ENCODE measurements at places on chromosomes 2 and 18. TPM values are rescaled to one million over a fixed set of nuclear protein-coding genes. Genes with fewer than 3 reads are reported as not detected.

DNA sequence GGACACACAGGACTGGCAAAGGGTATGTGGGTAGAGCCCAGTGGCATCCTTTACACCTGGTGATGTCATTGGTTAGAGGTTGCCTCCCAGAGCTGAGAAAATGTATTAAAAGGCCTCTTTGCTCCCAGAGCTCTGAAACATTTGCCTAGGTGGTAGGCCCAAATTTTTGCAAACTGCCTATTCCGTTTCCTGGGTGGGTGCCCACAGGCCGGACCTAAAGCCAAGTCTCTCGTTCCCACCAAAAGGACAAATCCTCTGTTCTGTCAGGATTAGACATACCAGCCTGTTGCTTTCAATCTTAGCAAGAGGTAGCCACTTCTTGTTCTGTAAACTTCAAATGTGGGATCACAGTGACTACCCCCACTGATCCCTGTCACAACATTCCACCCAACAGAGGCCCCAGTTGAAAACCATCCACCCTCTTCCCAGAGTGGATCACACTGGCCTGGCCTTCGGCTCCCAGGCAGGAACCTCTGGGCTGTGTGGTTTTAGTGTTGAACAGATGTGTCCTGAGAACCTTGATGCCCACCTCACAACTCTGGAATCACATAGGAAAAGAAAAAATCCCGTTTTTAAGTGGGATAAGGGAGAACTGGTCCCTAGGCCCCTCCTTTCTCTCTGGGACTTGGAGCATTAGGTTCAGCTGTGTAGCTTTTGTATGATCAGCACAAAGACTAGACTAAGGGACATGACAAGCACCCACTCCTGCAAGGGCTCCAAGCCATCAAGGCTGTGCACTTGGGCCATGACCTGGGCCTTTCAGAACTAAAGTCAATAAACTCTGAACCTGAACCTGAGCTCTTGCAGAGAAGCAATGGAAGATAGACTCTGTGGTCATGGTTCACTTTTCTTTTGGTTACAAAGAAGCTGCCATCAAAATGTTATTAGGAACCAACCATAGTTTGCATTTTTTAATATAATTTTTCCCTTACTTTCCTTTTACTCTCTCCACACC, 211.3 kb downstream of the CYP26B1 start:
- DNase-seq: no peak

TGFA gene
- polyA plus RNA-seq: 0.55 TPM

- no peak for DNase-seq
These were observed 8.3 kb upstream of the TMEM131 start for GRCh38 chr2:98004047-98004446.

GRCh38 chr2:212536817-212537725, 1.5 kb downstream of the ERBB4 start:
- no peak for DNase-seq

MBOAT2 gene
- 79.9 TPM for polyA plus RNA-seq

- DNase-seq: no peak
These were observed 679.4 kb downstream of the NUP35 start for GRCh38 chr2:183803596-183803995.

APOB gene
- 1.7 TPM for polyA plus RNA-seq

RAB6D gene
- 2.6 TPM for polyA plus RNA-seq

GAL3ST2 gene
- polyA plus RNA-seq: 0.16 TPM

NCKAP5 gene
- polyA plus RNA-seq: 3.1 TPM

GRCh38 chr2:39156107-39156506, 35.3 kb upstream of the SOS1 start:
- no peak for DNase-seq

EFR3B gene
- polyA plus RNA-seq: 4.7 TPM

PLCL1 gene
- 14.9 TPM for polyA plus RNA-seq

INO80D gene
- polyA plus RNA-seq: 10.5 TPM

SLC14A1 gene
- 4.5 TPM for polyA plus RNA-seq

TBC1D8 gene
- 44.2 TPM for polyA plus RNA-seq

DNA sequence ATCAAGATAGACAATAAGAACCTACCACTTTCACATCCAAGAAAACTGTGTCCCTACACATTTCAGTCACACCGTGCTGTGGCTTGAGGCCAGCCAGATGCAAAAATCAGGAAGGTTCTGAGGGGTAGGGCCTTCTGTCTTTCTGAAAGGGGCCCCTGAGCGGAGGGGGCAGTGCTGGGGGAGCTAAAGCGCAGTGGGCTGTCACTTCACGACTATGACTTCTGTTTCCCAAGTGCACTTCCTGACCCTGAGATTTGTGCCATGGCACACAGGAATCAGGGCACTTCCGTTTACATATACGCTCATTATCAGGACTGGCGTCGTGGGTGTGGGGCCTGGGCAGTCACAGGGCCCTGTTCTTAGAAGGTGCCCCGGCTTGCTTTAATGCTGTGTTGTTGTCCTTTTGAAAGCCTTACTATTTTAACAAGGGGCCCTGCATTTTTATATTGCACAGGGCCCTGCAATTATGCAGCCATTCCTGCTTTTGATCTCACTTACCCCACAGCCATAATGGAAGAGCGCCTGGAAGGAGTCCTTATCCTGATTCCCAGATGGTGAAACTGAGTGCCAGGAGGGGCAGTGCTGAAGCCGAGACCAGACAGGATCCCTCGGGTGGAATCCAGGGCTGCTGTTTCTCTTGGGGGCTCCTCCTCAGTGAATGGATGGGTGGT, 620 bp downstream of the NGEF start:
- DNase-seq: no peak

SPTBN1 gene
- 293 TPM for polyA plus RNA-seq

GRCh38 chr2:218781691-218782527, at the start of gene CYP27A1:
Gene CYP27A1, plus strand, starts transcription at chr2:218782147. Its CDS starts 36 bp downstream, at chr2:218782183.
- DNase-seq: no peak

DCC gene
- polyA plus RNA-seq: 9.6 TPM

DAPL1 gene
- 43.7 TPM for polyA plus RNA-seq

DNA sequence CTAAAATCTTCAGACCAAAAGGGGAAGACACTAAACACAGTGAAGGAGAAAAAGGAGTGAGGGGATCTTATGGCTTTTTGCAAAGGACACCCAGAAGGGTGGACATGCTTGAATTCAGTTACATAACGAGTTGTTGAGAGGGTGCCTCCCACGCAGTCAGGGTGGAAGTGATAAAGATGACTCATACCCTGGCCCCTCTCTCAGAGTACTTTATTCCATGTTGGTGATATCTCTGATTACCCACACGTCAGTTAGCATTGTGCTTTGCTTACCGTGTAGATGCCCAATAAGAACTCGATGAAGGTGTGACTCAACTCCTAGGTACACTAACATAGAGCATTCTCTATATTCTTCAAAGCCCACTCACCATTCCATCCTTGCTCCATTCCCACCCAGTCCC, 44.4 kb downstream of the EN1 start:
- no peak for DNase-seq

DNA sequence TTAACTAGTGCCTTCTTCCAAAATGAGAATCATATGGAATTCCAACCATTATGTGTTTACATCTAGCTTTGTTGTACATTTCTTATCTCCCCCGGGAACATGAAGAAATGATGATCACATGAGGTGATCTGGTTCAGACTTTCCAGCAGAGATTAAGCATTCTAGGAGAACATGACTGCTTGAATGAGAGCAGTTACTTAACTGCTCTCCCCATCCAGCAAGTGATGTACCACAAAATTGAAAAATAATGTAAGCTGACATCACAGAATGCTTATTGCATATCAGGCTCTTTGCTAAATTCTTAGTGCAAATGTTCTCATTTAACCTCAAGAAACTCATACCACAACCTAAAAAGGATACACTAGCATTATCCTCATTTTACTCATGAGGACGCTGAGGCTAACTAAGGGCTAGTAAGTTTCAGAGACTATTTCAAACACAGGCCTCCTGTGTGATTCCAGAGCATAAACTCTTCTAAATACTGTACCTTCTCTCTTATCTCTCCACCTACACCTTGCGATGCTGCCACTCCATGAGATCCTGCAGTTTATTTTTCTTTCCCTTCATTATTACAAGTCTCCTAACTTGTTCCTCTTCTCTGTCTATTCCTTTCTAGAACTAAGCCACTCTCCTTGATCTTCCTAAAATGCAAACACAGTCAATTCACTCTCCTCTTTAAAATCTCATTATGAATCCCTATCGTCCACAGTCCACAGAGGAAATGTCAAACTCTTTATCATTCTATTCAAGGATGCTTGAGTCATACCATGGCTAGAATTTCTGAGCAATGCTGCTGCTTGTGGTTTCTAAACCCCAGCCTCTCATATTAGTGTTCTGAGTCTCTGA, 1224.8 kb upstream of the ZEB2 start:
- DNase-seq: no peak

GRCh38 chr2:46042711-46043110, 254.5 kb upstream of the EPAS1 start:
- no peak for DNase-seq

DNA sequence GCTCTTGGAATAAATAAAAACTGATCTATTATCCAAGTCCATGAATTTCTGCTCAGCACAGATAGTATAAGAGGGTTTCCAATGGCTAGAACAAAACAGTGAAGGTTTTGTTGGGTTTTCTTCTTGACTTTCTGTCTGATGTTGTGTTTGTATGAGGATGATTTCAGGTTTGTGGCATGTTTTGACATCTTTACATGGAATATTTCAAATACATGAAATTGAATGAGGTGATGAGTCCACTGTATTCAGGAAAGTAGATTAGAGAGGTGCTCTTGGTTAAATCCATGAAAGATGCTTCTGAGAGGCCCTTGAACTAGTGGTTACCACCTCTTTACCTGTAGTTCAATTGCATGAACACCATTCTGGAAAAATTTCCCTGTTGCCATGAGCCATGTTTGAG, 84.3 kb downstream of the RAPGEF4 start:
- DNase-seq: no peak

RAD51AP2 gene
- 0.21 TPM for polyA plus RNA-seq

GRCh38 chr2:119366649-119367471, at the start of the genes C2orf76 and DBI:
Gene C2orf76, minus strand, starts transcription at chr2:119366834. Its CDS starts 26,875 bp downstream, at chr2:119339959.
Gene DBI, plus strand, starts transcription at chr2:119366977. Its CDS starts 75 bp downstream, at chr2:119367052.
- DNase-seq: peak; percentile 85

DNA sequence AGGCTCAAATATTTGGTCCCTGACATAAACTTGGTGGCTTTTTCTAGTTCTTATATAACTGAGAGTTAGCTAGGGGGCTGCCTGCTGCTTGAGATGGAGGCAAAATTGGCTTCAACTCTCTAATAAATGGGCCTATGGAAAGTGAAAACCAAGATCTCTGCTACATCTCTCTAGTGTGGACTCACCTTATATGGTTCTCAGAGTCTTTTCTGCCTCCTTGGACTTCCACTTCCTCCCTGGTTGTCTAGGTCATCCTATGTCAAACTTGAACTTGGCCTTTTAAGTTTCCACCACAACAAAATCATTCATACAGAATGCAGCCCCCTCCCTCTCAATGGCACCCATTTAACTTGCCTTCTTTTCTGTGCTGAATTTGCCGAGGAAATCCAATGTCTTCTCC, 23.9 kb upstream of the ARHGAP25 start:
- DNase-seq: no peak

- no peak for DNase-seq
These were observed 1.5 kb downstream of the ARHGAP25 start for GRCh38 chr2:68736086-68736485.

- DNase-seq: no peak
These were observed 9.2 kb upstream of the HDAC4 start for GRCh38 chr2:239409976-239410375.

VAMP8 gene
- polyA plus RNA-seq: 91.7 TPM

RNMT gene
- 59.8 TPM for polyA plus RNA-seq

KIDINS220 gene
- 93.4 TPM for polyA plus RNA-seq

QPCT gene
- 11.7 TPM for polyA plus RNA-seq

GRCh38 chr18:26655525-26656430, 107.4 kb upstream of the KCTD1 start:
- no peak for DNase-seq

DNA sequence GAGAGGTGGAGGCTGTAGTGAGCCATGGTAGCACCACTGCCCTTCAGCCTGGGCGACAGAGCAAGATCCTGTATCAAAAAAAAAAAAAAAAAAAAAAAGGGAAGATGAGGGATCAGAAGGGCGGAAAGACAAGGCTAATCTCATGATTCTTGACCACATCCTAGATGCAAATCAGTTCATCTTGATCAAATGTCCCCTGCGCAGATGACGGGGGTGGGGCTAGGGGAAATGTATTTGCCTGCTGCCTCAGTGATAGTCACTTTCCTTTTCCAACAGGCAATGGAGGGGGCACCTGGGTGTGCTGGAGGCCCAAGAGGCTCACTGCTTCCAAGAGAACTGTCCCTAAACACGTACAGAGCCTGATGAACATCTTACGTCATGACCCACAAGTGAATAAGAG, 3.7 kb upstream of the EMILIN2 start:
- no peak for DNase-seq

- no peak for DNase-seq
These were observed 1064.4 kb upstream of the ZEB2 start for GRCh38 chr2:145584353-145584752.

GRCh38 chr2:120235681-120236080, 12.5 kb upstream of the TMEM185B start:
- no peak for DNase-seq

L3MBTL4 gene
- polyA plus RNA-seq: 1.1 TPM

GRCh38 chr2:144745424-144745823, 225.5 kb upstream of the ZEB2 start:
- no peak for DNase-seq

PFN4 gene
- polyA plus RNA-seq: 2.7 TPM

FEV gene
- polyA plus RNA-seq: not detected

GRCh38 chr18:49966090-49966489, 152.8 kb upstream of the ACAA2 start:
- DNase-seq: no peak

GRHL1 gene
- polyA plus RNA-seq: 0.86 TPM

DNA sequence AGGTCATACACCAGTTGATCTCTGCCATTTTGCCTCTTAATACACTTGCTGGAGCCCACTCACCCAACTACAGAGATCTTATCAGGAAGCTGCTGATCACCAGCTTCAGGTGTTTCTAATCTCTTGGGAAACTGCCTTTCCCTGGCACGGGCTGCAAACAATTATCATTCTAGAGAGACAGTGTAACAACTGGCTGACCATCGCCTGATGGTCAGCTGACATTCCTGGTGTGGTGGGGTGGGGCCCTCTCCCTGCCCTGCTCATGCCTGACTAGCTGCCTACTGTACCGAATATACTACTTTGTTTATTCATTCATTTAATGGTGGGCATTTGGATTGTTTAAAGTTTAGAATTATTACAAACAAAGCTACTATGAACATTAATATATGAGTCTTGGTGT, 311.5 kb downstream of the CBLN2 start:
- no peak for DNase-seq

DNA sequence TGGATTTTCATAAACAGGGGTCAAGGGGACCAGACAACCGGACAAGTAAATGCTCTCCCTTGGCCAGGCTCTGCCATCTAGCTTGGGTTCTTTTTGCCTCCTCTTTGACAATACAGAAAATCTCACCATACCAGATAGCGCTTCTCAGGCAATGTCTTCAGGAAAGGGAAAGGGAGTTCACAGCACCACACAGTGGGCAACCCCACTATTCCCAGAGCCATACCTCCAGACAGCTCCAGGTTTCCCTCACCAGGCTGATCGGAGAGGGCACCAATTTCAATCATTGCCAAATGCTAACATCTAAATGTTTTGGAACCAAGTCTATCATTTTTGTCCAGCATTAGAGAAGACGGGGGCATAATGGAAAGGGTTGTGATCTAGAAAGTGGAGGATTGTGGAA, 28.1 kb downstream of the CCDC68 start:
- DNase-seq: no peak

Data from left renal pelvis (tissue), 4 donors.